Right cardiac atrium (tissue), 5 donors: ENCODE measurements at places on chromosomes 4 and X. TPM values are rescaled to one million over a fixed set of nuclear protein-coding genes. Genes with fewer than 3 reads are reported as not detected.

- no peak for DNase-seq
These were observed 155.9 kb downstream of the SHOX start for GRCh38 chrX:786441-786881.

GRCh38 chr4:128454881-128455280 lies 167.3 kb upstream of the PGRMC2 start:
- no peak for DNase-seq

DNA sequence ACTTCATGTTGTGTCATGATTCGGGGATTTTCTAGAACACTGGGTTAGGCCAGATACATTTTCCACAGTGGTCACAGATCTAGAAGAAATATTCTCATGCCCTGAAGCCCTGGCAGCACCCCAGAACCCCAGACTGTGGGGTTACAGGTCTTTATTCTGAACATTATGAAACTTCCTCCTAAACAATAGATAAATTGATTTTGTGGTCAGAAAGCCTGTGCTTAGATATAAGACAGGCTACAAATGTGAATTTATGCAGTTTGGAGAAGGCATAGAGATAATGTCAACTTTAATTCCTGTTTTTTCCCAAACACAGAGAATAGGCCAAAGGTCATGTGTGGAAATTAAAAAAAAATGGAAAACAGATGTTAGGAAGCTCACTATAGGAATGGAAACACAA lies 492.9 kb downstream of the SPRY1 start:
- DNase-seq: no peak

RASL11B gene
- polyA plus RNA-seq: 11.4 TPM

AFM gene
- not detected for polyA plus RNA-seq

INTS6L gene
- 6.8 TPM for polyA plus RNA-seq
